NCI-H345 (cell line): ENCODE measurements at places on chromosomes 7 and 10.

DNA sequence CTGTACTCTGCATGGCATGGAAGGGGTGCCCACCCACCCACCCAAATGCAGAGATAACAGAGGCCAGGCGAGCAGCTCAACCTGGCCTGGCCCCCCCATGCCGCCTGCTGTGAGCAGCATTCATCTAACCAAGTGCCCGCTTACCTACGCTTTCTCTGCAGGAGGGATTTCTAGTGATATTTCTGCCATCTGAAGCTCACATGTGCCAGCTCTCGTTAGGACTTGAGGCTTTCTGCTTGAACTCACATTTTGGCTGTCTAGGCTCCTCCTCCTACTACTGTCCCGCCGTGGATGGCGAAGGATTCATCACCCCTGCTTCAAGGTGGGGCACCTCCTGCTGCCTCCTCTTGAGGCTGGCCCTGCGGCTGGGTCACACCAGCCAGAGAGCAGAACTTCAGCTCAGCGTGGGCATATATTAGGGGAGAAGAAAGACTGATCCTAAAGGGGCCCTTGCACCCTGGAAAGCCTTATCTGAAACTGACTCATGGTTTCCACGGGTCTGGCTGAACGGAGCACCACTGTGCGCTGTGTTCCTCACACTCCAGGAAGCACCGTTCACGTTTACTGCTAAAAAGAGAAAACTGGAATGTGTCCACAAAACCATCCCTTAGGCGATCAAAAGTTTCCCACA, 45.5 kb downstream of the CTBP2 start:
- DNase-seq, result no peak

DNA sequence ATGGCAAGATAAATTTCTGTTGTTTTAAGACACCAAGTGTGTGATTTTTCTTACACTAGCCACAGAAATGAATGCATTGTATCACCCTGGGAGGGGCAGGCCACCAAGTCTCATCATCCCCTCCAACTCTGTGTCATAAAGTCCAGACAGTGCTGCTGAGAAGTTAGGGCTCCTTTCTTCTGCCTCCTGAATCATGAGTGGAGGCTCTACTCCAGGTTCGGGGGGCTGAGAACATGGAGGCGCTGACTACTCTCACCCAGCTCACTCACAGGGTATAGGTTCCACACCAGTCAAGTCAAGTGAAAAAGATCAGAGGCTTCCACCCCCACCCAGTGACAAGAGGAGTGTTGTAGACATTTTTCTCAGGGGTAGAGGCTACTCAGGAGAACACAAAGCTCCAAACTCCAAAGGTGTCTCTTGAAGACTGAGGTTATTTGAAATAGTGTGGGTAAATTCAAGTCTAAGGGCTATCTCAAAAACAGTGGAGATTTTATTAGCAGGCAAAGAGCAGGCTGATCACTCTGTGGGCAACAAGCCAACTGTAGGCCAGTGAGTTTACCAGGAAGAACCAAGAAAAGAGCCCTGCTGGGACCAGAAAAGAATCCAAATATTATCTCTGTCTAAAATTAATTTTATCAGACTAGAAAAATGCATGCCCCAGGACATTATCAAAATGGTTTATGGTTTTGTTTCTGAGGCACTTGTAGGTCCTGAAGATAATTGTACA, 118.6 kb upstream of the RET start:
- no peak for DNase-seq

DNA sequence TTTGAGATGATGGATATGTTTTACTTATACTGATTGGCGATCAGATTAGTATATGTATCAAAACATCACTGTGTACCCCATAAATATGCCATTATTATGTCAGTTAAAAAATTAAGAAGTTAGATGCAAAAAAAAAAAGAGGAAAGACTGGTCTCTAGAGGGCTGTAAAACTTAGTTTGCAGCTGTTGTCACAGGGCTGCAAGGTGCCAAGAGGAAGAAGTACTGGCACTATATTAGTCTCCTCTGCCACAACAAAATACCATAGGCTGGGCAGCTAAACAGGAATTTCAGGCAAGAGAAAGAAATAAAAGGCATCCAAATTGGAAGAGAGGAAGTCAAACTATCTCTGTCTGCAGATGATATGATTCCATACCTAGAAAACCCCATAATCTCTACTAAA, 177.8 kb upstream of the PLPP4 start:
- no peak for DNase-seq

DNA sequence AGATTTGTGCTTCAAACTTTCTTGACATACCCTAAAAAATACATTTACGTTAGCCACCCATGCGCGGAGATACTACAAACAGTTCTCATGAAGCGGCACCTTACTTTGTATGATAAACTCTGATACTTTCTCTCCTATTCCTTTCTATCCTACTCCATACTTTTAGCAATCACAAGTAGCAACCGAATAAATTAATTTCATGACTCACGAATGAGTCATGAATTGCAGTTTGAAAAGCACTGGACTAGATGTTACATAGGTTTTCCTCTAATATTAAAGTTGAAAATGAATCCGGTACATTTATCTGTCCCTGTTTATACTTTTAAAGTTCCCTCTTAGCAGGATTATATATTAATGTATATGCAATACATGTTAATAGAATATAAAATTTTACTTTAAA, 67.6 kb downstream of the CUBN start:
- DNase-seq, result no peak

DNA sequence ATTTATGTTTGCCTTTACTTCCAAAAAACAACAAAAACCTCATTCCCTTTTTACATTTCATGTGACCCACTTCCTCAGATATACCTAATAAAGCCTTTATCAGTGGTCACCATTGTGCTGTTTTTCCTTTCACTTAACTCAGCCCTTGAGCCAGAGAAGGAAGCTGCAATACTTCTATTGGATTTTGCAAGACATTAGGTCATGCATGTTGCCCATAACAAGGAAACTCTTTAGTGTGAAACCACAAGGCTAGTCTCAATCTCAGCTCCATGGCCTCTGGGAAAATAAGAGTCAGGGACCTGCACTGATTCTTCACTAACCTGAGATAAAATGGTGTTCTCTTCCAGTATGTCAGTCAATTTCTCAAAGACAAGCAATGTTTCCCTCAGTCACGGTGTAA, 27.8 kb downstream of the STEAP4 start:
- DNase-seq, result no peak

DNA sequence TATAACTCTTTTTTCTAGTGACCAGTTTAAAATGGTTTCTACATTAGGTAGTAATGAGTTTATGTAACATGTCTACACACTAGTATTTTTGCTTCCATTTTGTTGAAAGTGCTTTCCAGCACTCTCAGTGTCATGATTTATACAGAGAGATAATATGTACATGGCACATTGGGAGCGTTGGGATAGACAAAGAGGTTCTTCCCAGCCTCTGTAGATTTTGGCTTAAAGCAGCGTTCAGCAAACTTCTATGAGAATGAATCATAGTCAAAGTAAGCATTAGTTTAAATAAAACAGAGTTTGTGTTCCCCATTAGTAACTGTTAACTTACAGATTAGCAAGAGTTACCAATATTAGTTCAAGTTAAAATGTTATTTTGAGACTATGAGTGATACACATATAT, 43.9 kb downstream of the SEPTIN14 start:
- DNase-seq, result no peak

- DNase-seq, result no peak
Observed at GRCh38 chr7:124781907-124782734, 16.5 kb upstream of the GPR37 start.

GRCh38 chr10:50033481-50033880, 34.3 kb upstream of the WASHC2A start:
- no peak for DNase-seq

- no peak for DNase-seq
Observed at GRCh38 chr7:53996876-53997275, 545.3 kb upstream of the VSTM2A start.

DNA sequence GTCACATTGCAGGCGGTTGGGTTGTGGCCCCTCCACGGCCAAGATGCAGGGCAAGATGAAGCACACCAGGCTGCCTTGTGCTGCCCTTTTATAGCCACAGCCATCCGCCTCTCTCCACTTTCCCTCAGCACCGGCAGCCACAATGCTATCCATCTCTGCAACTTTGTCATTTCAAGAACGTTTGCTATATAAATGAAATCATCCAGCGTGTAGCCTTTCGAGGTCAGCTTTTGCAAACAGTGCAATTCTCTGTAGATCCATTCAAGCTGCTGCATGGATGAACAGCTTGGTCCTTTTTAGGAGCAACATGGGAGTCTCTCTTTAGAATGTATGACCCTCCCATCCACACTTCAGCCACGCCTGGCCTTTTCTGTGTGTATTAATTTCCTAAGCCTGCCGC, 6.4 kb upstream of the IL15RA start:
- no peak for DNase-seq

GRCh38 chr10:16883084-16883483, 65.9 kb upstream of the RSU1 start:
- DNase-seq, result no peak

DNA sequence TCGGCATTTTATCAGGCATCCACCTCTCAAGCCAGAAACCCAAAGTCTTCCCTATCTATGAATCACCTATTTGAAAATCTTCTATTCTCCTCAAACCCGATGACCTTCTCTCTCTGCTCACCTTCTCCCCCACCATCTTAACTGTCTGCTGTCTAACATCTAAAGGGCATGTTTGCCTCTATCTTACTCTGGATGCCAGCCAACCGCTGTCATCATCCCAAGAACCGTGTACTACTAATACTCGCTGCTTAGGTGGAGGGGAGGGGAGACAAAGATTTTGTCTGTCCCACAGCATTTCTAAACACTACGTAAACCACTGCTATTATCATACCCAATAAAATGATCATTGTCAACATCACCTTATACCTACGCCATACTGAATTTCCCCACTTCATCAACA, 29.5 kb downstream of the PAXIP1 start:
- no peak for DNase-seq

- no peak for DNase-seq
Observed at GRCh38 chr10:89973326-89973725, 271.9 kb downstream of the KIF20B start.

GRCh38 chr7:37448636-37449361, at the start of gene ELMO1:
ELMO1 (minus strand) TSS chr7:37448864; CDS start chr7:37342690, 106,174 bp downstream.
- peak; percentile 59 for DNase-seq

DNA sequence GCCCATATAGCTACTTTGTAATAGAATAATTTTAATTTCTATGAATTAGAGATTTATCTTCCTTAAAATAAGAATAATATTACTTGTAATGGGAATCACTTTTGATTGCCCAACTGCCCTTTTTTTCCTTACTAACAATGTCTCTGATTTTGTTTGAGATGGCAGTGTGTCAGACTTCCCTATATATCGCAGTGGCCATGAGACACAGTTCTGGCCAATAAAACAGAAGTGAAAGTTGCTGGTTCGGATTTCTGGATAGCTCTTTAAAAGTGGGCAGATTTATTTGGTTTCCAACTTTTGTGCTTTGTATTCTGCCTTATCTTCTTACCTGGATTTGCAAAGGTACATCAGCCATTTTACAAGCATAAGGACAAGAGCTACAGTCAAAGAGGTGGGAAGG, 170.2 kb downstream of the PPP1R17 start:
- DNase-seq, result no peak

DNA sequence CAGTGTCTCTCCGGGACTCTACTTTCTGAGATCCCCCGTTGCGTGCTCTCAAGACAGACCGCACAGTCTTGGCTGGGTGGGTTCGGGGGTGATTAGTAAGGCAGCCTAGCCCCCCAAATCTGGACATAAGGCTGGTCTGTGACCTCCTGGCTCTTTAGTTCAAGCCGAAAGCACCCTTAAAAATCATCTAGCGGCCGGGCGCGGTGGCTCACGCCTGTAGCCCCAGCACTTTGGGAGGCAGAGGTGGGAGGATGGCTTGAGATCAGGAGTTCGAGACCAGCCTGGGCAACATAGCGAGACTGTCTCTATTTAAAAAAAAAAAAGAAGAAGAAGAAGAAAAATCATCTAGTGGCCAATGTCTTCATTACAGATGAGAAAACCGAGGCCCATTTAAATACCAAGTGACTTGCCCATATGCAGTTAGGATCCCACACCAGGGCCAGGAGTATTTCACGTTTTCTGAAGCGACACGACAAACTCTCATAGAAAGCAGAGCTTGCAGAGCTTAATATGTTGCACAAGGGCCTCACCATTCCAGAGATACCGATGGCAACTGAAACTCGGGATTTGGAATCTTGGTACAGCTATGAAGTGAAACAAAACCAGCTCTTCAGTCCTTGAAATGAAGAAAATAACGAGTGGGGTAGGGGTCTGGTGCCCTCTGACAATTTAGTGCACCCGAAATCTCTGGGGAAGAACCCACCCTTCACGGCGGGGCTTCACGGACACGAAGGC, 703 bp upstream of the HILPDA start:
- DNase-seq, result peak; percentile 9

DNA sequence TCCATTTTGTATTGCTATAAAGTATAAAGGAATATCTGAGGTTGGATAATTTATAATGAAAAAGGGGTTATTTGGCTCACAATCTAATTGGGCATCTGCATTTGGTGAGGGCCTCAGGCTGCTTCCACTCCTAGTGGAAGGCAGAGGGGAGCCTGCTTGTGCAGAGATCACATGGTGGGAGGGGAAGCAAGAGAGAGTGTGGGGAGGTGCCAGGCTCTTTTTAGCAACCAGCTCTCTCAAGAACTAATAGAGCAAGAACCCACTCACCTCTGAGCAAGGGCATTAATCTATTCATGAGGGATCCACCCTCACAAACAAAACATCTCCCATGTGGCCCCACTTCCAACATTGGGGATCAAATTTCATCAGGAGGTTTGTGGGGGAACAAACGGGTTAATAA, 64.6 kb downstream of the OGDH start:
- no peak for DNase-seq

- DNase-seq, result no peak
Observed at GRCh38 chr7:54360075-54360840, 181.9 kb upstream of the VSTM2A start.

GRCh38 chr7:30422922-30423321, 55.7 kb downstream of the NOD1 start:
- DNase-seq, result no peak

DNA sequence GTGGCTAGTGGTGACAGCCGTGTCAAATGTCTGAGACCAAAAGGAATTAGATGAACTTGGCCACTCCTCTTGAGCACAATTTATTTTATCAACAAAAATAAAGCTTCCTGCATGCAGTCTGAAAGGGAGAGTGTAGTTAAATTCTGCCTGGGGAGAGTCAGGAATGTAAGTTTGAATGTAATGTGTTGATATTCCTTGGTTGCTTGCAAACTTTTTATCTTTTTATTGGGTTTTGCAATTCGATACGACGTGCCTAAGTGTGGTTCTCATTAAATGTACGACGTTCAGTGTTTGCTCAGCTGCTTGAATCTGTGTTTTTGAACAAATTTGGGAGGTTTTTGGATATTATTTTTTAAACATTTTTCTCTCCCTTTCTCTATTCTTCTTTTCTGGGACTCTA, 839.9 kb downstream of the CCSER2 start:
- no peak for DNase-seq

- DNase-seq, result no peak
Observed at GRCh38 chr10:3893901-3894563, 109.0 kb upstream of the KLF6 start.

DNA sequence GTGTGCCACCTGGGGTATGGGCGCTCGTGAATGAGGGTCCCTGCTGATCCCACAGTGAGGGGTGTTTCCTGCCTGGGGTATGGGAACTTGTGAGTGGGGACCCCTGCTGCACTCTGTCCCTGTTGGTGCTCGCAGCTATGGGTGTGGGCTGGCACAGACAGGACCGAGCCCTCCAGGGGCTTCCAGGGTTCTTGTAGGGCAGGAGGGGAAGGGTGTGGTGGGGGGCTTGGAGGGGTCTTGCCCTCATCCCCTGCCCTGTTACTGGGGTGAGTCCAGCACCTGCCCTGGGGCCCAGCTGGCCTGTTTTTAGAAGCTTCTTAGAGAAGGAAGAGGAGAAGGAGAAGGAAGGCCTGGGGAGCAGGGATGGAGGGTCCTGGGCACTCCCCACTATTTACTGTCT, 377.0 kb upstream of the NUPR2 start:
- DNase-seq, result no peak

- DNase-seq, result no peak
Observed at GRCh38 chr7:52017802-52018679, 701.4 kb upstream of the COBL start.
